ENCODE measurements at places on chromosomes 4 and X.

GRCh38 chr4:184347251-184348239 lies 126.8 kb downstream of the IRF2 start:
- peak; percentile 78 for DNase-seq

GRCh38 chr4:76219299-76220055 lies 5.9 kb upstream of the SCARB2 start:
- peak; percentile 89 for DNase-seq

- no peak for DNase-seq
Observed at GRCh38 chrX:32545101-32545500, 666.2 kb downstream of the DMD start.

DNA sequence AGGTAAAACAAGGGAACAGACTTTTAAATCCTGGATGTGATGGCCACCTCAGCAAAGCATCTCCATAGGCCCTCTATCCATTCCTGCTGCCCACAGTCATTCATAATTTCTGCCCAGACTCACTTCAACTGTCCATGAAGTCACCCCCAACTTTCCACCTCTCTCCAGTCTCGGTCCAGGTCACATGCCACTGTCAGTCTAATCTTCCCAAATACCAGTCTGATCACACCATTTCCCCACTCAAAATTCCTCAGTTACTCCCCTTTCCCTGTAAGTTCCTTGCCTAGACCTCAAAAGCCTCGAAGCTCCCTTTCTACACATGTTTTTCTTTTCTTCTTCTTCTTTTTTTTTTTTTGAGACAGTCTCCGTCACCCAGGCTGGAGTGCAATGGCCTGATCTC lies 51.2 kb upstream of the HOPX start:
- DNase-seq: peak; percentile 64

GRCh38 chr4:99458911-99459447 lies 23.8 kb upstream of the ADH7 start:
- DNase-seq: peak; percentile 21

DNA sequence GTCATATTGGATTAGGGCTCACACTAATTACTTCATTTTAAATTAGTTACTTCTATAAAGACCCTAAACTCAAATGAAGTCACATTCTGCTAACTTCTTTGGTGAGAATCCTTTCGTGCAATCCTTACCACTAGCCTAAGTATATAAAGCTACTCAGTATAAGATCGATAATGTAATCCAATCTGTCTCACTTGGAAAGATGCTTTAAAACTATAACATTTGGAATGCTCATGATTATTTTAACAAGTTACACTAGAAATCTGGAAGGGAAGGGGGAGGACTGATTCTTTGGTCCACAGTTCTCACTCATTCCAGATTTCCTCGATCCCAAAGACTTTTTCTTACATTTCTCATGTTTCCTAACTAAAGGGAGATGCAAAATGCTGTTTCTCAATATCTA lies 336.4 kb upstream of the SLIT2 start:
- no peak for DNase-seq

- DNase-seq: peak; percentile 95
Observed at GRCh38 chr4:1967512-1968149, 41.1 kb downstream of the NELFA start.

- DNase-seq: no peak
Observed at GRCh38 chrX:151488677-151489076, 74.8 kb upstream of the PASD1 start.

DNA sequence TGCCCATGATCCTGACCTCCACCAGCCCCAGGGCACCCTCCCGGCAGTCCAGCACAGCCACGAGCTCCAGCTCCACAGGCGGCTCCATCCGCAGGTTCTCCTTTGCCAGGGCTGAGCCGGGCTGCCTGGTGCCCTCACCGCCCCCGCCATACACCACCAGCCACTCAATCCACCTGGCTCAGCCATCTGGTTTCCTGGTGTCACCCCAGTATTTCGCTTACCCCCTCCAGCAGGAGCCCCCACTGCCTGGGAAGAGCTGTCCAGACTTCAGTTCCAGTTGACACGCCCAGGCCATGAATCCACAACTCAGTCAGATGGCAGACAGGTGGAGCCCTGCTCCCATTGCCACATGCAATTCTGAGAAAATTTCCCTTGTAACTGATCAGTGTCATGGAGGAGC lies 3.9 kb downstream of the SHISA3 start:
- no peak for DNase-seq

GRCh38 chr4:40511036-40511614 lies 118.5 kb downstream of the RBM47 start:
- no peak for DNase-seq

DNA sequence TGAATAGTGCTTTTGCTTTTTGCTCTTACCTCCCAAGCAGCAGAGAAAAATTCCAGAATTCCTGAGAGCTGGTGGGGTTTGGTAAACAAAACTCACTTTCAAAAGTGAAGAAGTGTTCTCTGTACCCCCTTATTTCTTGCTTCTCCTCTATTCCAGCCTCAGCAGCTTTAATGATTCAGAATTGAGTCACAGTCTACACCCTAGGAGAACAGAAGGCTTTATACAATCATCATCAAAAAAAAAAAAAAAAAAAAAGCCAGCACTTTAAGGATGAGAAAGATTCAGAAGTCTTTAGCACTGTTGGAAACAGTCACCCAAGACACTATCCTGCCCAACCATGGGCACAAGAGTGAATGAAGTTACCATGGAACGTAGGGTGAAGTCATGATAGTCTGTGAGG lies 1583.1 kb upstream of the PCDH10 start:
- no peak for DNase-seq

GRCh38 chrX:45485719-45486118 lies 285.0 kb upstream of the DIPK2B start:
- peak; percentile 45 for DNase-seq

GRCh38 chr4:93351846-93352245 lies 476.7 kb upstream of the ATOH1 start:
- DNase-seq: peak; percentile 5

GRCh38 chrX:9542761-9543111 lies 77.9 kb downstream of the TBL1X start:
- DNase-seq: no peak

DNA sequence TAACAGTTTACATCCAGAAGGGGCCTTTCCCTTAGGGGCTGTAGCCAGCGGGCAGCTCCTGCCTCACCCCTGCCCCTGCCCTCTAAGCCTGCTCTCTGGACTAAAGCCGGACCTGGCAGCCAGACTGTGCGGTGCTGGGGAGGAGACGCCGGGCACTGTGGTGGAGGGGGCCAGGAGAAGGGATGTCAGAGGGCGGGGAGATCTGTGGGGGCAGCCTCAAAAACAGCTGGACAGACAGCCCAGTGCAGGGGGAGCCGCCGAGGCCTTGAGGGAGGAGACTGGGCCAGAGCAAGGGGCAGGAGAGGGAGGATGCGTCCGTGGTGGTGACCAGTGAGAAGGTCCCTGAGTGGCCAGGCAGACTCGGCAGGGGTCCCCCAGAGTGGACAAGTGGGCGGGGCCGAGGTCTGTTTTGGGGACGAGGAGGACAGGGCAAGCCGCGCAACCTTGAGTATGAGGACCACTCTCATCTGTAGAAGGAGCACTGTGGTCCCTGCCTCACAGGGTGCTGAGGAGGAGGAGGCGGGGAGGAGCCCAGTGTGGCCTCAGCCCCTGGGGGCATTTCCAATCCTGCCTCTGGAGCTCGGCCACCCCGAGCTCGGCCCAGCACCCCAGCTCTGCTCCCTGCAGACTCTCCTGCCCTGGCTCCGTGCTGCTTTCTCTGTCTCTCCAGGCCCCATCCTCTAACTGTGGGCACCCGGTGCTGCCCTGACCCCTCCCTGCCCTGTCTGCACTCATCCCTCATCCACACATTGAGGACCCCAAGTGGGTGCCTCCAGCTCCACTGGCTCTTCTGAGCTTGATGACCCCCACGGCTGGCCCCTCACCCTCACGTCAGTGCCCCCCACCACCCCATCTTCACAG lies 59.2 kb upstream of the NKX1-1 start:
- no peak for DNase-seq

DNA sequence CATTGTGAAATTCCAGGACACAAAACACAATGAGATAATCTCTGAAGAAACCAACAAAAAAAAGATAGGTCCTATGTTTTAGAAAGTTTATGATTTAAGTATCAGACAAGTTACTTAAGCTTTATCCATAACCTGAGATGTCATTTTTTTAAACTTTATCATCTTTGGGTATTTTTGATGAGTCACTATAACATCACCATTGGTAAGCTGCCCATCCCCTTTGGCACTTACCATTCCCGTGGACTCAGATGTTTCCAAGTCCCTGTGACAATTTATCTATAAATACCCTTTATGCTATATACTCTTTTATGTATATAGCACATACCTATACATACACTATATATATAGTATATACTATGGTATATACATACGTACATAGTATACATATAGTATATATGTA lies 198.9 kb upstream of the GEMIN8 start:
- DNase-seq: no peak

DNA sequence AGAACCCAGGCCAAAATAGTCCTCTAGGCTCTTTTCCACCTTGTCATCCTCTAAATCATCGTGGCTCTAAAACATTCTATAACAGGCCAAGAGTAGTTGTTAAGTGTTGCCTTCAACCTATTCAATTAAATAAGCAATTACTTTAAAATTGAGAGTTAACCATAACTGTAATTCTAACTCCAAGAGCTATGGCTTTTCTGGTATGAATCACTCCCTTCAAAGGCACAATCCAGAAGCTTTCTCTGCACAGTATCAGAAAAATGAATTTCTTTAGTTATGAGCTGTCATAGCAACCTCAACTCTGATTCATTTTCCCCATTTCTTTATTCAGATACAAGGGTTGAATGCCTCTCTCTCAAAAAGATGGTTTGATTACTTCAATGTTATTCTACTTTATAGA lies 21.7 kb downstream of the INPP4B start:
- peak; percentile 71 for DNase-seq

DNA sequence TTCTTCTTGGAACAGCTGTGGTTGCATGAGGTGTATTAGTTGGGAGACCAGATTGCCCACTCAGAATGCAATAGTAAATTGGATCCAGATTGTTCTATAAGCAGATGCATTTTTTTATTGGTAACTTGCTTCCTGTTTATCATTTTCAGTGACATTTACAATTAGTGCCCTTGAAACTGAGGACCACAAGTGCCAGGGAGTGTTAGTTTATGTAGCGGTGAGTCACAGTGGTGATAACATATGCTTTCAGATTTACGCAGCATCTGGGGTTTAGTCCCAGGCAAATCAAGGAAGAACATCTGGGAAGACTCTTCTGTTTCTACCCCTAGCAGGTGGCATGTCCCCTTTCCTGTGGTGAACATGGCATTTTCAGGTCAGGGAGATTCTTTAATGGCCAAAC lies 24.1 kb downstream of the FRMPD4 start:
- peak; percentile 52 for DNase-seq

DNA sequence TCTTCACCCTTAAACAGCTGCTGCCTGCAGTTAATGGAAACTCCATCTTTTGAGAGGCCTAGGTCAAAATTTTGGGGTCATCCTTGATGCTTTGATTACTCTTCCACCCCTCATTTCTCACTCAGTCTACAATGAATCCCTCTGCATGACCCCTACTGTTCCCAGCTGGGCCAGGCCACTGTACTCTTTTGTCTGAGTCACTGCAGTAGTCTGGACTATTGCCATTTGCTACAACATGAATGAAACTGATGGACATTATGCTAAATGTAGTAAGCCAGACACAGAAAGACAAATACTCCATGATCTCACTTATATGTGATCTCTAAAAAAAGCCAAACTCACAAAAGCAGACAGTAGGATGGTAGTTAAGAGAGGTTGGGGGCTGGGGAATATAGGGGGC lies 28.3 kb downstream of the STK32B start:
- no peak for DNase-seq

- DNase-seq: no peak
Observed at GRCh38 chr4:78640714-78641113, 89.1 kb downstream of the ANXA3 start.

All from amniotic epithelial cell (primary cell).